RWPE2 (cell line): ENCODE measurements at places on chromosomes 11 and 22.

DNA sequence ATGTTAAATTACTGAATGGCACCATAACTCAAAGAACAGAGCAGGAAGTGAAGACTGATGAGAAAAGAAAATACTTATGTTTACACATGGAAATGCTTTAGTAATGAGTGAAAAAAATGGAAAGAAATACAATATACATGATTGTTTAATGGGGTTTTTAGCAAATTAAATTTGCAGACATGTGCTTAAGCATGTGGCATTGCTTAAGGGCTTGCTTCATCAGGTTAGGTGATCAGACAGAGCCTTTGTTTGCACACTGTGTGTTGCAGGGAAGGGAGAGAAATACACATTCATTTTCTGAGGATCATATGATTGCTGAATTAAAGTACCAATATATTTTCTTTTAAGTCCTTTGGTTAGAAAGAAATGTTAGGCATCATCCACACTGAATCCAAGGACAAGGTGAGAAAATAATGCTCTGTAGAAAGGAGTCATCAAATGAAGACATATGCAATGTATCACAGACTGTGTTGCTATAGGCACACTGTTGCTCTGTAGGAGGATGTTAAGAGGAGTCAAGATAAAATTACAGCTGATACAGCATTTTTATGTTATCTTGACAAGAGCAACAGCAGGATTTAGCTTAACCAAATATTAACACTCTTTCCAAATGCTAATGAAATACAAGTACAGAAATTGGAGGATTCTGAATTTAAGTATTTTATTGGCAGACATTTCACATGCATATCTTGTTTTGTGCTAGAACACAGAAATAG, 23.4 kb upstream of the ARHGAP20 start:
- no peak for DNase-seq

- DNase-seq: no peak
Observed at GRCh38 chr22:44860311-44860710, 107.9 kb downstream of the ARHGAP8 start.

GRCh38 chr11:42620796-42621195, 691.0 kb upstream of the API5 start:
- DNase-seq: no peak

DNA sequence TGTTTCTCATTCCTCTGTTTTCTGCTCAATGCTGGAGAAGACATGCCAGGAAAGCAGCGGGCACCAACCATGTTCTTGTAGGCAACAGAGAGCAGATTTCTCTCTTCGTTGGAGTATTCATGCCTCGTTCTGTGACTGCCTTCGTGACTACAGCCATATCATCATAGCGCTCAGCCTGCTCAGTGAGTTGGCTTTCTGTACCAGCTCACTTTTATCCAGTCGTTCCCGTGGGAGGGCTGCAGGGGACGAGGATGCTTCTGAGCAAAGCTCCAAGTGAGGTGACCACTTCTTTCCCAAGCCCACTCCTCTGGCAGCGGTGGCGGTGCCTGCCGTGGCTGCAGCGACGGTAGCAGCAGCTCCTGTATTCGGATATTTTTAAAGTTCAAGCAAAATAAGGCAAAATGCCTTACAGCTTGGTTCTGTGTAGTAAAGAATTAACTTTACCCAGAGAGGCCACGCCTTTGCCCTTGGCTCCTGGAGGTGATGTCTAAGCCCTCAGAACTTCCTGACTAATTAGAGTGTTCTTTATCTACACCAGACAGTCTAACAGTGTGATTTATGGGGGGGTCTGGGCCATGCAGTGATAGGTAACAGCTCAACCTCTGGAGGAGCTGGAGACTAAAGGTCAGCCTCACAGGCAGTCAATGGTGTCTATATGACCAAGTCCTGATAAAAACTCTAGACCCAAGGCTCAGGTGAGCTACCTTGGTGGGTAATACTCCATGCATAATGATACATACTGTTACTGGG, 35.3 kb downstream of the LDHAL6A start:
- DNase-seq: no peak

DNA sequence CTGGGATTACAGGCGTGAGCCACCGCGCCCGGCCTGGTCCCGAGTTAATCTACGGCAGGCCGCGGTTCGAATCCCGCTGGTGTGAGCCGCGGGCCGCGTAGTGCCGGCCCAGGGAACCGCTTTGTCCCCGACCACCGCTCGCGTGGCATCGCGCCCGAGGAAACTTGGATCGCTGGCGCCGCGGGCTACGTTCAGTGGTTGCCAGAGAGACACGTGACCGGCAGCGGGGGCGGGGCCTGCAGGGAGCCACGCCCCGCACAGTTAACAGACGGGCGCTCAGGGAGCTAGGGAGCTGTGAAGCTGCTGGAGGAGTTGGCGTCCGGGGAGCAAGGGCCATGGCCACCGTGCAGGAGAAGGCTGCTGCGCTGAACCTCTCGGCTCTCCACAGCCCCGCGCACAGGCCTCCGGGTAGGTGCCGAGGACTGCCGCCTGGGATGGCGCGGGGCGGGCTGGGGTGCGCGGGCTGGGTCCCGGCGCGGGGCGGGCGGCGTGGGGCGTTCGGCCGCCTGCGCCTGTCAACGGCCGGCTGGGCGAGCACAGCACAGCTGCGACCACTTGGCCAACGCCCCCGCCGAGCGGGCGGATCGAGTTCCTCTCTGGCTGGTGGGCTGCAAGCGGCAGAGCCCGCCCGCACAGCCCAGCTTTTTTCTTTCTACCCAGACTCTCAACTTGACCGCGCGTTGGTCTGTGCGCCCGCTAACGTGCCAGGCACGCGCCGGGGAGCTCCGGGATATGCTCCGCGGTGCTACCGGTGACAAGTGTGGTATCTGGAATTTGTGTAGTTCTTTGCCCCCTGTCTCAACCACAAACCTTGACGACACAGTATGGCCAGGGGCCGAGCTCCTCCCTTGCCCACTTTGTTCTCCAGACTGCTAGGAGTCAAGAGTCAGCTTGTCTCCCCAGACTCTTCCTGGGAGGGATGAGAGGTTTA, at the start of gene DEPDC7:
DEPDC7 (plus strand) TSS at position 258 of the 931 bp plus-strand sequence; CDS start at position 336, 78 bp downstream.
- peak; percentile 87 for DNase-seq

- no peak for DNase-seq
Observed at GRCh38 chr11:33388793-33389525, 131.8 kb downstream of the HIPK3 start.

DNA sequence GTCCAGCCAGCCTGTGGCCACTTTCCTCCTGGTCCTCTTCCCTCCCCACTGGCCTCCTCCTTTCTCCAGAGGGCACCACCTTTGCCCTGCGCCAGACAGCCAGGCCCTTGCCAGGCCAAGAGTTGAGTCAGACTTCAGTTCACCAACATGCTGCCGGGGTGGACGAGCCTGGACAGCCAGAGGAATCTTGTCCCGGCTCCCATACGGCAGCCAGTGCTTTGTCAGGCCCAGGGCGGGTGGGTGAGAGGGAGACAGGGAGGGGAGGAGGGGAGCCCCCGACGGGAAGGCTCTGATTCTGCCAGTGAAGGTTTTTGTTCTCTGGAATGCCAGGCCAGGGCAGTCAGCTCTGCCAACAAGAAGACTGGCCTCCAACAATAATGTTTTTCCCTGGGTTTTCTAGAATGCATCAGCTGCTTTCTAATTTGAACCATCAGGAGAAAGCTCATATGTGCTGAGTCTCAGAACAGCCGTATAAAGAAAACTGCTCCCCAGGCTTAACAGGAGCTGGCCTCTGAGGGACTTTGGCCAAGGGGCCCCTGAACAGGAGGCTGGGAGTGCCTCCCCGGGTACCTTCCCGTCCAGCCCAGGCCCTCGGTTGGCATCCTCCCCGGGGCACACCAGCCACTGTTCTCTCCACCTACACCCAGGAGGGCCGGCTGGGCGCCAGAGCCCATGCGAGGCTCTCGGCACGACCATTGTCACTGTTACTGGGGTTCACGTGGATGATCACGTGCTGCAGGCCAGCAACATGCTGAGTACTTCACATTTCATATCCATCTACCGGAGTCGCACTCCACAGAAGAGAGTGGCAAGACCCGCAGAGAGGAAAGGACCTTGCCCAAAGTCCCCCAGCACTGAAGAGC, 28.6 kb downstream of the LIF start:
- DNase-seq: no peak

GRCh38 chr11:58576887-58577471, 1.3 kb upstream of the LPXN start:
- DNase-seq: no peak

DNA sequence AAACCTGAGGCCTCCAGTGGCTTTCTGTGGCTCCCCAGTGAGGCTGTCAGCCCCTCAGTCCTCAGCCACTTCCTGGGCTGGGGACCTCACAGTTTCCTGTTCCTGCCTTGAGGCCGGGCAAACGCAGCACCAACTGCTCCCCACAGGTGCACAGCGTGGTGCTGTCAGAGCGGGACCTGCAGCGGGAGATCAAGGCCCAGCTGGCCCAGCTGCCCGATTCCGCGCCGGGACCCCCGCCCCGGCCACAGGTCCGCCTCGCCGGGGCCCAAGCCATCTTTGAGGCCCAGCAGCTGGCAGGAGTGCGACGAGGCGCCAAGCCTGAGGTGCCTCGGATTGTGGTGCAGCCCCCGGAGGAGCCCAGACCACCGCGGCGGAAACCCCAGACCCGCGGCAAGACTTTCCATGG, 5.4 kb downstream of the TBC1D10C start:
- no peak for DNase-seq

GRCh38 chr22:27545085-27545484, 256.5 kb downstream of the MN1 start:
- DNase-seq: no peak

- no peak for DNase-seq
Observed at GRCh38 chr11:75339685-75340409, 11.6 kb downstream of the ARRB1 start.

DNA sequence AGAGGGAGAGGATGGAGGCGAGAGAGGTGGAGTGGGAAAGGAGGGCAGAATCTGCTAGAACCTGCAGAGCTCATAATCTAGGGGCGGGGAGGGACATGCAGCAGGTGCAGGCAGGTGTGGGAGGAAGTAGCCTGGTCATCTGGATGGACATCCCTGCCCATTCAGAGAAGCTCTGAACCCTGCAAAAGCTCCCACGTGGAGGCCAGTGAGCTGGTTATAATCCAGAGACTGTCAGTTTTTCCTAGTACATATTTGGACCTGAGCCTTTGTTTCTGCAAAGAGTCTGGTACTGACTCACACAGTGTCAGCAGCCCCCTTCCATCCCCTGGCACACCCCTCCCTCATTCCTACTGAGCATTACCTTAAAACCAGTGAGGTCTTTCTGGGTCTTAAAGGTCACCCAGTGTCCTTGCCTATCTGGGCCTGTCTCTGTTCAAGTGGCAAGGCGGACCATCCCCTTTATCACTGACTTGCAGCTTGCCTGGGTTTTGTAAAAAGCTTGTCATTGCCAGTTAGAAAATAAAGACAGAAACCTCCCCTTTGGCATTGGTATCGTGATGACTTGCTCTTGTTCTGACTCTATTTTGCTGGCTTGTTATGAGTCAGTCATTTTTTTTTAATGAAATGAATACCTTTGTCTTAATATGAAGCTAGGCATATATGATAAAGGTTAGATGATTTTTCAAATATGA, 26.1 kb downstream of the PTPRJ start:
- no peak for DNase-seq

GRCh38 chr11:32472226-32472625, 36.9 kb upstream of the WT1 start:
- no peak for DNase-seq

GRCh38 chr11:110200836-110201235, 95.6 kb downstream of the RDX start:
- DNase-seq: no peak

DNA sequence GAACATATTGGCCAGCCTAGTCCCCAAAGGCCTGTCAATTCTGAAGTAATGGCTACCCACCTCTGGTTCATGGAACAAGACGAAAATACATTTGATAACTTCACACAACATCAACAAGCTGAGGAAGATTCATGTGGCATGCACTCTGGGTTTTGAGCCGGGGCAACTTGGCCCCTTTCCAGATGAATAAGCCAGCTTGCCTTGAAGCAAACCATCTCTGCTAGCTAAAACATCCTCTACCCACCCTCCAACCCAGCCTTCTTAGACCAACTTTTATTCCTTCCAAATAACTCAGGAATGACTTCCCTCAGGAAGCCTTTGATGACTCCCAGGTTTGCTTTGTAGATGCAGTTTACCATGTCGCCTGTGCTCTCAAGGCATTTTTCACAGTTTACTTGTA, 94.4 kb downstream of the SLC1A2 start:
- DNase-seq: no peak

DNA sequence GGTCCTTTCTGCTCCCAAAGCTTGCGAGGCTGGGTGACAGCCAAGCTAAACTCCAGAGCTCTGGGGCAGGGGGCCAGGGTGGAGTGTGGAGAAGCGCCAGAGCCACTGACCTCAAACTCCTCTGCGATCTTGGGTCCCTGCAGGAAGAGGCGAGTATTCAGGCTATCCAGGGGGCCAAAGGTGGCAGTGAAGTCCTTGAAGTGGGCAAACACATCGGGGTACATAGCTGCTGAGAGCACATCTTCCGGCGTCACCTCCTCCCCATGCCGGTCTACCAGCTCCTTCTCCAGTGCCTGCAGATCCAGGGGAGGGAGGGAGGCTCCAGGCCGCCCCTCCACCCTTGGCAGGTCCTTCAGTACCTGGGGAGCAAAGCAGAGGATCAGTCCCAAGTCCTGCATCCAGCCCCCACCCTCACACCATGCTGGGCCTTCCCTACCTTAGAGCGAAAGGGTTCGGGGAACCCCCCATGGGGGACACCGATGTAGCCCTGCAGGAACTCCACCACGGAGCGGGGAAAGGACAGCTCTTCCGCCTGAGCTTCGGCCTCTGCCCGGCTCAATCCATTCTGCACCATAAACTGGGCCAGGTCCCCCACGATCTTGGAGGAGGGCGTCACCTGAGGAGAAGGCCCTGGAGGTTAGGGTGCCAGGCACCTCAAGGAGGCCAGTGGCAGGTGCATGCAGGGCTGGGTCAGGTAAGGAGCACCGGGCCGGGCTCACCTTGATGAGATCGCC, 6.4 kb downstream of the RCE1 start:
- peak; percentile 47 for DNase-seq

DNA sequence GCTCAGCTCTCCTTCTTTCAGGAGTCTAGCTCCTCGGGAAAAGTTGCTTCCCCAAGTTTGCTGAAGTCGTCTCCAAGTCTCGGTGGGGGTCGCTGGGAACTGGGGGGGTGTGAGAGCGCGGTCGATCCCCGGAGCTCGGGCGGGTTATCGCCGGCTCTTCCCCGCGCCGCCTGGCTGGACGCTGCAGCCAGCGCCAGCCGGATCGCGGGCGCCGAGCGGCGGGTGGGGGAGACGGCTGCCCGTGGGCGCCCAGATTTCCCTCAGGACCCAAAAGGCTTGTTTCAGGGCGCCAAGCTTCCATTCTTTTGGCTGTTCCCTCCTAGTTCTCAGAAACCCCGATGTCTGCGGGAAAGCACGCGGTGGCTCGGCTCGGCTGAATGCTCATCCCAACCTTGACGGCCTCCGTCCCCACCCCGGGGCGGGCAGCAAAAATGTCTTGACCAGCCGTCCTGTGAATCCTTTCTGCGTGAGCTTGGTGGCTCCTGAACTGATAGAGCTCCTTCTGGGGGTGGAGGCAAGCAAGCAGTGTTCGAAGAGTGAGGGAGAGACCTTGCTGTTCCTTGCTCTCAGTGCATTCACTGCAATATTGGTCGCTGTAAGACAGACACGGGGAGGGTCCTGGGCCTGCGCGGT, 1.7 kb downstream of the ZBTB16 start:
- no peak for DNase-seq

GRCh38 chr11:86940122-86940777, 14.9 kb downstream of the FZD4 start:
- DNase-seq: no peak
